Muscle of leg (tissue), 16 donors: ENCODE measurements at places on chromosomes 16 and 17.

DNA sequence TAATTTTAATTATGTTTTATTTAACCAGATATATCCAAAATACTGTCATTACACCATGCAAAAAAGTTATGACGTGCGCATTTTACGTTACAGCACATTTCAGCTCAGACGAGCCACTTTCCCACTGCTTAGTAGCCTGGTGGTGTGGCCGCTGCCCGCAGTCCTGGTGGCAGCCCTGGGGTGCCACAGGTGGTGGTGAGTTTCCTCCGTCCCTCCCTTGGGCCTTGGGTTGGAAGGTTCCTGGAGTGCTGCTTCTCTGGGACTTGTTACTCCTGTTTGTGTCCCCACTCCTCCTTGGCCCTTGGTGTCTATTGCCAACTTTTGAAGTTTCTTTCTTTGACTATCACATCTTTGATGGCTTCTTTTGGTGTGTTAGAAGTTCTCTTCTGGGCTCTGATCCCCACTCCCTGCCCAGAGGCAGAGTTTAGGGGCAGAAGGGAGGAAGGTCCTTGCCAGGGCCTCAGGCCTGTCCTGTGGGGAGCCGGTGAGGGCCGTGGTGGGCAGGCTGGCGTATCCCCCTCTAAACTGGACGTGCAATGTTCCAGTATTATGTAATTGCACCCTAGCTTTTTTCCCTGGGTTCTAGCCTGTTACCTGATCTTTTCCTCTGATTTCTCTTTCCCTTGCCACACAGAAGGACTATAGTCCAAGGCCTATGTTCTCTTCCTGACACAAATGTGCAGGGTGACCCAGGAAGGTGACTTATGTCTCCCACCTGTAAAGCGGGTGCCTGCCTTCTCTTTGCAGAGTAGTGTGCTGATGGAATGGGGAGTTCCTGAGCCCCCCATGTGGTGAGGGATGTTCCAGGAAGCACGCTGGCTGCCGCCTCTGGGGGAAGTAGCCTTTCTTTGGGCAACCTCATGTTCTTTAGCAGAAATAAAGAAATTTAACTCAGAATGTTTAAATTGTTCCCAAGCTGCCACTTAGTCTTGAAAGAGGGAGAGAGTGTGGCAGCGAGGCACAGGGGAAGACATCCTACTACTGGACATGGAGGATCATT lies 8.4 kb downstream of the MPRIP start:
- DNase-seq = no peak

GRCh38 chr17:74190807-74191406 lies 12.6 kb upstream of the RPL38 start:
- DNase-seq = peak; percentile 41

DNA sequence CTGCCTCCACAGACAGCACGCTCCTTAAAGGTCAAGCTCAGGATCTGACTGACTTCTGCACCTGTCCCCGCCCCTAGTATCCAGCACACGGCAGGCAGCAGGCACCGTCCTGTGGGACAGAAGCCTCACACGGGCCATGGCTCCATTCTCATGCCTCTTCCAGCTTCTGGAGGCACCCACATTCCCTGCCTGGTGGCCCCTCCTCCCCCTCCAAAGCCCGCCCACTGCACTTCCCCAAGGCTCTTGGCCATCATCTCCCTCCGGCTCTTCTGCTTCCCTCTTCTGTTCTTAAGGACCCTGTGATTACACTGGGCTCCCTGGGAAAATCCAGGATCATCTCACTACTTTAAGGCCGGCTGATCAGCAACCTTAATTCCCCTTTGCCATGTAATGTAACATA lies 3.5 kb downstream of the CANT1 start:
- no peak for DNase-seq

GRCh38 chr17:1997927-1998742 lies 27.0 kb downstream of the RTN4RL1 start:
- DNase-seq = no peak

DNA sequence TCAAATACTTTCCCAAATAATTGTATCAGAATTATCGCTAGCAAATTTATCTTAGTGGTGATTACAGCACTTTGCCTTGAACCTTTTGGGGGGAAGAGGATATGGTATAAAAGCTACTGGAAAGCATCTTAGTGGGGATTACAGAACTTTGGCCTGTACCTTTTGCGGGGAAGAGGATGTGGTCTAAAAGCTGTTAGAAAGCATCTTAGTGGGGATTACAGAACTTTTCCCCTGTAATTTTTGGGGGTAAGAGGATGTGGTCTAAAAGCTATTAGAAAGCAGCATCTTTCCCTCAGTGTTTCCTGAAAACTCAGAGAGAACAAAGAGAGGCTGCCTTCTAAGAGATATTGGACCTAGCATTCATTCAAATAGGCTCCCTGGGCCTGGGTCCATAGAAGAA lies 4.1 kb downstream of the SLFN12 start:
- DNase-seq = no peak
